Stomach (tissue), 19 donors: ENCODE measurements at places on chromosomes 13 and 19. TPM values are rescaled to one million over a fixed set of nuclear protein-coding genes. Genes with fewer than 3 reads are reported as not detected.

DNA sequence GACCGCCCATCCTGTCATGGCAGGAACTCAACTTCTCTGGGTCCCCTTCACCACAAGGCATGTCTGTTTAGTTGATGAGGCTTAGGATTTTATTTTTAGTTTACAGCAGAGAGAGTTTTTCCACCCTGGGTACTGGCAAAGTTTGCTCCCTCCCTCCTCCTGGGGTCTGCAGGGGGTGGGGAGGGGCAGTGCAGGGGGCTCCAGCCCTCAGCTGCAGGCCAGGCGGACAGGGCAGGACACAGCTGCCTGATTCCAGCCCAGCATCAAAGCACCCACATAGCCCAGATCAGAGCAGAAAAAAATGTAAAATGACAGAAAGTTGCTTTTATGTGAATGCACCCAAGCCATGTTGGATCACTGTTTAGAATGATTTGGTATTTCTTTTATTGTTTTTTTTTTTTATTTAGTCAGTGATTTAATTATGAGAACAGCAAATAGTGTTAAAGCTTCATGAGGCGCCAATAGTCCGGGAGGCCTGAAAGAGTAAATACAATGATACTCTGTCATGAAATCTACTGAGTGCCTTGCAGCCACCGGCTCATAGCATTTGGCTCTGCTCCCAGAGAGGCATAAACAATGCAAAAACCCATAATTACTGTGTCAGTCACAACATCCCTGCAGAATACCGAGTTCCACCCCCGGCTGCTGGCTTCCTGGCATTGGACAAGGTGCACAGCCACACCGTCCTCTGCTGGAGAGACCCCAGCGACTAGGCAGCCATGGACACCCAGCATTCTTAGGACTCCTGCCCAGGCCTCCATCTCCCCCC, 923.5 kb downstream of the UQCRFS1 start:
- H3K27me3 ChIP-seq = no peaks in the 10 kb centered on the region
- H3K4me3 ChIP-seq = no peak overlapping the region
- H3K4me1 ChIP-seq = peaks cover 20% of the 10 kb centered on the region
- no peak overlapping the region for H3K27ac ChIP-seq

DNA sequence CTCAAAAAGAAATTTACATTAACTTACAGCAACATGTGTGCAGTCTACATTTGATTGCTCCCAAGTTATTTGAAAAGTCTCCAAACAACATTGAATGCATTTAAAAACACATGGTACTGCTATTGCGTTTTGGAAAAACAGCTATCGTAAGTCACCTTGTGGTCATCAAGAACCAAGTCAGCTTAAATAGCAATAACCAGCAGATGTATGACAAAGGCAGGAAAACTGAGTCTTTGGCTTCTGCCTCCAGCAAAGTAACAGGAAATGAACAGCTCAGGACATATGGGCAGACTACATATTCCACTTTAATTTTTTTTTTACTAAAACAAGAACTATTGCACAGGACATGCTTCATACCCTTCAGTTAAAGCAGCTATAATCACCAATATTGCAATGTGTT, 580.6 kb upstream of the SPRY2 start:
- H3K27me3 ChIP-seq = no peaks in the 10 kb centered on the region
- no peak overlapping the region for H3K27ac ChIP-seq
- no peak overlapping the region for H3K4me3 ChIP-seq
- no peak for DNase-seq

DNA sequence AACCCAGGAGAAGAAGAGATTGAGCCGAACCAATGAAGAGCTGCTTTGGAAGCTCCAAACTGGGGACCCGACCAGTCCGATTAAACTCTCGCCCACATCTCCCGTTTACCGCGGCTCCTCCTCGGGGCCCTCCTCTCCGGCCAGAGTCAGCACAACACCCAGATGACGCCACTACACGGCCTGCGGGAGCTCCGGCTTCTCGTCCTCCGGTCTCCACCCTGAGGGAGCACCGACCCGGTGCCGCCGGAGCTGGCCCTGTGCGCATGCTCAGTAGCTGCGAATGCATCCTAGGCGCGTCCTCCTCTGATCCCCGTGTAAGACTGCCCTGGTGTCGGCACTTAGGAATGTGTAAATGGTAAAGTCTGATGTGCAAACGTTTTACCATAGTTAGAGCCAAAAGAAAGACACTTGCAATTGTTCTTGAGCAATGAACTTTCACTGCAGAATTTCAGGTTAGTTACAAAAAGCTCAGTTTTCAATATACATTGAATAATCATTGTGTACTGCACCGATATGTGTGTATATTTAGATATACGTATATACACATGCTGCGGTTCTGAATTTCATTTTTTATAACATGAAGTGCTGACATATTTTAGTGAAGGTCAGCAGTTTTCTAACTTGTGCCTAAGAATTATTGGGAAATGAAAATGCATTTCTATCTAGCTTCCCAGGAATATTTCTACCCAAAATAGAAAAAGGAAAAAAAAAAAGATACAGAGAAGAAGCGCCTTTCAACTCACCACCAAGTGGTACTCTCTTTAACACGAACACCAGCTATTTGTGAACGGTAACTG, 92.2 kb downstream of the SLC7A1 start:
- no peak for DNase-seq
- H3K4me3 ChIP-seq = no peak overlapping the region
- H3K27me3 ChIP-seq = no peaks in the 10 kb centered on the region
- H3K27ac ChIP-seq = no peak overlapping the region
- no peaks in the 10 kb centered on the region for H3K36me3 ChIP-seq

GRCh38 chr13:112779856-112780604, 90.2 kb downstream of the ATP11A start:
- no peaks in the 10 kb centered on the region for H3K27me3 ChIP-seq
- H3K4me1 ChIP-seq = peaks cover 5% of the 10 kb centered on the region
- DNase-seq = no peak
- H3K4me3 ChIP-seq = no peak overlapping the region

DNA sequence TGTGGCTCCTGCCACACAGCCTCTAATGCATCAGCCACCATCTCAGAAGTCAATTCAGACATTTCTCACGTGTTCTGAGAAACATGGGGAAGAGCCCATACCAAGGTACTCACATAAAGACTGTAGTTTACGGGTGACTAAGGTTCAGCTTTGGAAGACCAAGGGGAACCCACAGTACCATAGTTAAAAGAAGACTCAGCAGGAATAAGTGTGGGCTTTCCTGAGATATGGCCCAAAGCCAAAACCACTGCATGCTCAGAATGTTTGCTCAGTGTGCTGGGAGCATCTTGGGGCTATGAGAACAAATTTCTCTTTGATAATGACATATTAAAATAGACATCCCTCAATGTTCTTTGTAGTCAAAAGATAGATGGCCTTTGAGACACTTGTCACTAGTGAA, 283.8 kb downstream of the DCT start:
- no peak overlapping the region for H3K27ac ChIP-seq
- H3K4me1 ChIP-seq = no peaks in the 10 kb centered on the region
- no peak overlapping the region for H3K4me3 ChIP-seq
- no peaks in the 10 kb centered on the region for H3K36me3 ChIP-seq

OLFM2 gene
- total RNA-seq = 8.5 TPM

RGS9BP gene
- total RNA-seq = 0.73 TPM

CACNA1A gene
- total RNA-seq = 12.5 TPM

GRCh38 chr13:64482373-64482772, 2747.8 kb downstream of the PCDH9 start:
- H3K27me3 ChIP-seq = no peaks in the 10 kb centered on the region
- H3K36me3 ChIP-seq = no peaks in the 10 kb centered on the region
- no peak overlapping the region for H3K4me3 ChIP-seq
- DNase-seq = no peak
